ENCODE measurements at places on chromosomes 6 and 20.
A peak's percentile ranks its signal among the peaks of the same experiment; 100 is the strongest.

- no peak for DNase-seq
Measured at GRCh38 chr6:116011520-116011919, 49.2 kb downstream of the FRK start.

DNA sequence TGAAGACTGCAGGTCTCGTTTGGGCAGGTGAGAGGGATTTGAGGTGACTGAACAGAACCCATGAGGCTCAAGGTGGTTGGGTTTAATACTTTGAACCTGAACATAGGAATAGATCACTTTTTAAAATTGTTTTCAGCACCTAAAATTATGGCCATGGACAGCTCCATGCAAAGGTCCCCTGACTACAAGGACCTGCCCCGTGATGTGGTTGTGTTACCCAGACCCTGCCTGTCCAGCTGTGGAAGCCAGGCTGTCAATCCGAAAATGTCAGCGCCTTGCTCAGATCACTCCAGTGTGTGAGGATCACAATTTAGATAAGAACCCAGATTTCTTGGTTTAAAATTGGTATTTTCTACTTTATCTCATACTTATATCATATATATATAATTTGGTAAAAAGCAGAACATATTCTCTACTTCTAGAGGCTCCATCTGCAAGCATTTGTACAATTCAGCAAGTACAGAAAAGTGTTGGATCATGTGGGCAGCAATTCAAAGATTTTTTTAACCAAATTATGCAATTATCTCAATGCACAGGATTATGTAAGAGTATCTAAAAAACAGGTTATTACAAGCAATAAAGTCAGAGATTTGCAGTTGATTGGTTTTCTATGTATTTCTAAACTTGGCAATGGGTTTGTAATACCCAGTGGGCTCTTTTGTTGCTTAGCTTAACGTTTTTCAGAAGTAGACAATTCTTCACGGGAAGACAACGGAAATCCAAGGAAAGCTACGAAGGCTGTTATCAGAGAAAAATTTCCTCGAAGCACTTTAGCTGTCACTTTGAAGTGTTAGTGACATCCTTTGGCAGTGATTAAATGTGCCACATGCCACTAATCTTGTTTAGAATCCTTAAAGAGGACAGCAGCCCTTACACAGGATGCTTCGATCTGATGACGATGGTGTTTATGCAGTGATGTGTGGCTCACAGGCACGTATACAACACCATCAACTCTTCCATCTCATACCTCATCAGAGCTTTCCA lies 24.1 kb upstream of the RPS6KA2 start:
- no peak for DNase-seq

DNA sequence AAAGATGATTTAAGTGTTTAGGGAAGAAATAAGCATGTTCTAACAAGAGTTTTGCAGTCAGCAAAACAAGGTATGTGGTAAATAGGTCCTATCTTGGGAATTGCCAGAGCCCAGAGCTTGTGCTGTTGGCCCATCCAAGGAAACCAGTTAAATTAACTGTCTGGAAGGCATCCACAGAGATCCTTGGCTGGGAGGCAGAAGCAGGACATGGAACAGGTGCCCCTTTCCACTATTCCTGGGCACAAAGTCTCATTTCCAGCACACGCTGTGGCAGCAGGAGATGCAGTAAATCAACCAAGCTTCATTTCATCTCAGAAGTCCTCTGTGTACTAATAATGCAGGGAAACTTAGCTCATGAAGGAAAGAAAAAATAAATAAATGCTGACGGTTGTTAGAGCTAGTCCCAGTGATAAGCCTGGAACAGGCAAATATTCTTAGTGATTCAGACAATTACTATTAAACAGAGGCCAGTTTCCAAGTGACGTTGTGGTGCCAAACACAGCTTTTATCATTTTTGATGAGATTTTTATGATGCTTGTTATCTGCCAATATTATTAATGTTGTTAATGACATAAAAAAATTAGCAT lies 39.8 kb upstream of the SNAP25 start:
- DNase-seq = no peak

GRCh38 chr20:20440481-20440880 lies 72.6 kb downstream of the INSM1 start:
- DNase-seq = peak; percentile 79

- DNase-seq = no peak
Measured at GRCh38 chr6:122365775-122366403, 33.6 kb upstream of the HSF2 start.

DNA sequence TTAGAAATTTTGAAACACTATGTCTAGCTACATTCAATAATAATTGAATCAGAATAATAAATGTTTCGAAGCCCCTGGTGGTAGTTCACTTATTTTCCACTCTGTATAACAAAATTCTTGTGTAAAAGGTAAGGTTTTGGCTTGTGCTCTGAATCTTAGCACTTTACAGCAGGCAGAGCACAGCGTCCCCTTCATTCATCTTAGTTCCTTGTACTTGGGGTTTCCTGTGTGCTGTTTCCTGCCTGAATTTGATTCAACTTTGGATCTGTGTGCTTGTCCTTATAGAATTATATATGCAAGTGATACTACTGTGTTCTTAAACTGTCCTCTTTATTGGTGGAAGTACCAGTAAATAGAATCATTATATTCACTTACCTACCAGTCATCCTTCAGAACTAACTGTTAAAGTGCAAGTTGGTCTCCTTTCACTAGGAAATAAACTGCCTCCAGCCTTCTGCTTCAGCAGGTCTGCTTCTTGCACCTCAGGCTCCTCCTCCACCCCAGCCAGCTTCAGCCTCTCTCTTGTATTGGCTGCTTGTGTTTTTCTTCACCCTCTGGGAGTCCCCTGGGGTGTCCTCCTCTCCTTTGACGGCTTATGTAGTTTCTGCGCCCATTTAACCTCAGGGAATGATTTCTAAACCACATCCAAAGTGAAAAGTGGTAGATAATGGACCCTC lies 28.8 kb upstream of the TULP4 start:
- no peak for DNase-seq

DNA sequence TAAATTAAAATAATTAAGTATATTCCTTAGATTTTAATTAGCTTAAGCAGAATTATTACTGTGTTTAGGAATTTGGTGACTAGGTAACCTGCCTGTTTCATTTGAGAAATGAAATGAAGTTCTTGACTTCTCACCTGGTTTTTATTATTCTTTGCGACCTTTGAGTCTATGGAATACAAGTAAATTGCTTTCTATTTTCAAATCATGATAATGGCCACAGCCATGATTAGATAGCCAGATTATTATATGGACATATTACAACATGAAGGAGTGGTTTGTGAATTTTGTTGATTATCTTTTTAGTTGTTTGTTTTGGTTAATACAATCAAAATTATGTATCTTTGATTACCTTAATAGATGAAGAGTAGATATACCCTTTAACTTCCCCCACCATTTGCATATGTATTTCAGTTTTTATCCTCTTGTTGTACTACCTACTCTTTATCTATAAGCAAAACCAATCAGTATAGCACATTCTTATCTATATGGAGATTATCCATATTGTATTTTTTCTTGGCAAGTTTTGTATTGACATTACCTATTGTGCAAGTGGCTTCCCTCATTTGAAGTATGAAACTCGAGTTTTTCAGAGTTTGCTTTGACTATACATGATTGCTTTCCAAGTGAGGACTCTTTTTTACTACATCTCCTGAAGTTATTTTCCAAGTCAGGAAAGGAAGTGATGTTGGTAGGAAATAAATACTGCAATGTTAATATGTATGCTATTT lies 47.9 kb downstream of the CD2AP start:
- DNase-seq = no peak

DNA sequence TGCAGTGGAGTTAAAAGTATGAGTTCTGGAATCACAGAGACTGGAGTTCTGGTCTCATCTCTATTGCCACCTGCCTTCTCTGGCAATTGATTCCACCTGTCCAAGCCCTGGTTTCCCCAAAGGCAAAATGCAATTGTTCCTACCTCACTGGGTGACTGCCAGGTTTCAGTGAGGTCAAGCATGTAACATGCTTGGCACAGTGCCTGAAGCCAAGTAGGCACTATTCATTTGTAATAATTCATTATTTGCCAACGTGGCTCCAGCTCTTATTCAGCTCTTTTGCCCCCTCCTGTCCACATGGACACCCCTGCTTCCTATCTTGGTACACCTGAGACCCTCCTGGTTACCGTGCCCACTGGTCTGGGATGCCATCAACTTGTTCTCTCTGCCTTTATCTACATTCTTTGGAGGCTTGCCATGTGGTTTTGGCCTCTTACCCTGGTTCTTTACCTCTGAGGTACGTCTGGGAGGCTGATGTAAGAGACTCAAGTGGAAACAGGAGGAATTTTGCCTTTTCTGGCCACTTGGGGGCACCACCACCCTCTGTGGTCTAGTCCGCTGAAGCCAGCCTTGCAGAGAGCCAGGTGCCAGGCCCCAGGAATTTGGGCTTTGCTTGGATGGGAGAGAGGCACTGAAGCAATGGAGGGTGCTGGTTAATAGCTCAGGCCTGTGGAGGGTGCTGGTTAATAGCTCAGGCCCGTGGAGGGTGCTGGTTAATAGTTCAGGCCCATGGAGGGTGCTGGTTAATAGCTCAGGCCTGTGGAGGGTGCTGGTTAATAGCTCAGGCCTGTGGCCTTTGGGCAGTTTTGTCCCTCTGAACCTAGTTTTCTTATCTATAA lies 1.7 kb downstream of the KCNK15 start:
- DNase-seq = peak; percentile 70

GRCh38 chr6:167804281-167805013 lies 22.3 kb upstream of the AFDN start:
- DNase-seq = no peak

- no peak for DNase-seq
Measured at GRCh38 chr6:1580585-1580984, 29.1 kb upstream of the FOXC1 start.

DNA sequence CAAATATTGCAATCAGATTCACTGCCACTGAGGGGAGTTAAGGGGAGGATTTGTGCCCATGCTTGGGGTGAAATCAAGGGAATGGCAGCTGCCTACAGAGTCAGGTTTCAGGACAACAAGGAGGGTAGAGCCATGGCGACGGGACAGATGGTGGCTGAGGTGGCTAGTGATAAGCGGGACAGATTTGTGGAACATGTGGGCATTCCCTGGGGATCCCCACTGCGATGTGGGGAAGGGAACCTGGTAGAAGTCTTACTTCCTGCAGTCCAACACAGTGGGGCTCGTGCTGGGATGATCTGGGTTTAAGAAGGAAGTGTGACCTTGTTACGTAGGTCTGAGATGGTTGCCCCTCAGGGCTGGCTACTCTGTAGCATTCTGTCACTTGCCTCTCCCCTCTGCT lies 292.0 kb upstream of the JARID2 start:
- no peak for DNase-seq

- no peak for DNase-seq
Measured at GRCh38 chr6:939526-940252, 246.8 kb upstream of the EXOC2 start.

GRCh38 chr20:1081891-1082290 lies 36.5 kb upstream of the PSMF1 start:
- no peak for DNase-seq

DNA sequence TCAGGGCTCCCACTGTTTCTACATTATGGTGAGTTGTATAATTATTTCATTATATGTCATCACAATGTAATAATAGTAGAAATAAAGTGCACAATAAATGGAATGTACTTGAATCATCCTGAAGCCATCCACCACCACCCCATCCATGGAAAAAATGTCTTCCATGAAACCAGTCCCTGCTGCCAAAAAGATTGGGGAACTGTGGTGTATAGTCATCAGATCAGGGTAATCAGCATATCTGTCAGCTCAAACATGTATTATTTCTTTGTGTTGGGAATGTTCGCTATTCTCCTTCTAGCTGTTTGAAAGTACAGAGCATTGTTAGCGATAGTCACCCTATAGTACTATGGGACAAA lies 33.8 kb upstream of the SLC22A23 start:
- DNase-seq = no peak

DNA sequence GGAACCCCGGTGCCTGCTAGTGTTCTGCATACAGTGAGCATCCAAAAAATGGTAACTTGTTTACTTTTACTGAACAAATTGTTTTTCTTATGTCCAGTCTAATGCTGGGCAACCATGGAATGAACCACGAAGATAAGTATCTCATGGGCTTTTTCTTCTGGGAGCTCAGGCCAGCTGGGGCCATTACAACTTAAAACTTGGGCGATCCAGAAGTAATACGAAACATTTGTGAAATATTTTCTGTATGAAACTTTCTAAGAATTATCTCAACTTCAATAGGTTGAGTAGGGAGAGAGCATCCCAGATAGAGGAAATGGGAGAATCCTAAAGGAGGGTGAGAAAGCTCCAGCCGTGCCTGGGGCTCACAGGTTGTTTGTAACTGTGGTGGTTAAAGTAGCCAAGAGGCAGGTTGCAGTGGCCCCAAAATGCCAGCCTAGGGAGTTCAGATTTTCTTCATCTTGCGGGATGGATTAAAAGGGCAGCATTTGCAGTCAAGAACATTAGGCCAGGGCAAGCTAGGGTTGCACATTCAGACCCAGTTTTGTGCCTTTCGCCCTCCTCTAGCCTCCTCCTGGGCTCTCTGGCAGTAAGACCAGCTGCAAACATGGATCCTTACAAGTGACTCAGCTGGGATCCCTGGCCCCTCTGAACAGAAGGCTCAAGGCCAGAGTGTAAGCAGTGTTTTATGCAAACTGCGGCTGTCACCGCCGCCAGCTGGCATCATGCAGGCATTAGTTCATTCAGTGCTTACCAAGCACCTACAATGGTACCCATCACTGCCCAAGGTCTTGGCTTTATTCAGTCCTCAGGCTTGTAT lies 41.5 kb downstream of the ELMO2 start:
- DNase-seq = no peak

- DNase-seq = no peak
Measured at GRCh38 chr6:41858703-41859102, 36.5 kb downstream of the USP49 start.

DNA sequence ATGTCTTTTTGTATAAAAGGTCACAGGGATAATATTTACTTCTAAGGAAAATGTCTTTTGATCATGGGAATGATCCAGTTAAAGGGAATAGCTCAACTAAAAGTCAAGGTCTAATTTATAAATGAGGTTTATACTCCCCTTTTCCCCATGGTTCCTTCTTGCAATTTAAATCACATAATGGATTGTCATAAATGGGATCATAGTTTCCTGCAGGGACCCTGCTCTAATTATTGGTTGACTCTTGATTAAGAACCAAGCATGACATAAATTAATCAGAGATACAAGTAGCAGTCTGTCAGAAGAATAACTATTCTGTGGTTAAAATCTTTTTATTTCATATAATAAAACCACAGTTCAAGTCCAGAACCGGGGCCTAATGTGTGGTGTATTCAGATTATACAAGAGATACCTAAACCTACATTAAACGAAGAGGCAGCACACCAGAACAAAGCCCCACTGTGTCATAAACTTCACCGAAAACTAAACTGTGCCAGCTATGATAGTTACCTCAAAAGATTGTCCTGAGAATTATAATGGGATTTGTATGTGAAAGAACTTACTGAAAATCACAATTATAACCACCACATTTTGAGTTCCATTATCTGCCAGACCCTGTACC lies 43.0 kb upstream of the CD83 start:
- DNase-seq = no peak

DNA sequence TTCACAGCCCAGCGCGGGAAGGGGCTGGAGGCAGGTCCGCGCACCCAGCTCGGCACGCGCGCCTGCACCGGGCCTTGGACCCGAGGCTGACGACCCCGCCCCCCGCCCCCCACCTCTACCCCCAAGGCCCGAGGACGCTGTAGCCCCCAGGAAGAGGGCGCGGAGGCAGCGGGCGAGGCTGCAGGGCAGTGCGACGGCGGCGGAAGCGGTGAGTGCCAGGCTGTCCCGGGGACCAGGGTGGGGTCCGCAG lies 1.2 kb downstream of the LIME1 start:
- no peak for DNase-seq

Measured in NCI-H1436 (cell line).